Stimulated activated CD8-positive, alpha-beta memory T cell treated with anti-CD3 and anti-CD28 coated beads, Interleukin-7, amount 100 ng/mL, for 24 hours (primary cell): ENCODE measurements at places on chromosomes 4 and X.

- no peak for DNase-seq
Observed at GRCh38 chr4:173765751-173766150, 235.7 kb upstream of the HAND2 start.

GRCh38 chr4:88802138-88802537 lies 104.5 kb upstream of the NAP1L5 start:
- DNase-seq = no peak

GRCh38 chr4:185839194-185839712 lies 27.3 kb upstream of the SORBS2 start:
- DNase-seq = no peak

DNA sequence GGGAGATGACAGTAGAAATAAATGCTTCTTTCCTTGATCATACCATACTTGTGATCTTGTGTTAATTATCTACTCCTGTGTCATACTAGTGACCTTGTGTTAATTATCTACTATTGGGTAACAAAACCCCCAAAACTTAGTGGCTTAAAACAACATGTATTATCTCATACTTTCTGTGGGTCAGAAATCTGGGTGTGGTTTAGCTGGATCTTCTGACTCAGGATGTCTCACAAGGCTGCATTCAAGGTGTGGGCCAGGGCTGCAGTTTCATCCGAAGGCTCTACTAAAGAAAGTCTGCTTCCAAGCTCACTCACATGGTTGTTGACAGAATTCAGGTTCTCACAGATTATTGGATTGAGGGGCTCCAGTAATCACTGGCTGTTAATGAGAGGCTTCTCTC lies 70.3 kb upstream of the NDP start:
- DNase-seq = no peak

DNA sequence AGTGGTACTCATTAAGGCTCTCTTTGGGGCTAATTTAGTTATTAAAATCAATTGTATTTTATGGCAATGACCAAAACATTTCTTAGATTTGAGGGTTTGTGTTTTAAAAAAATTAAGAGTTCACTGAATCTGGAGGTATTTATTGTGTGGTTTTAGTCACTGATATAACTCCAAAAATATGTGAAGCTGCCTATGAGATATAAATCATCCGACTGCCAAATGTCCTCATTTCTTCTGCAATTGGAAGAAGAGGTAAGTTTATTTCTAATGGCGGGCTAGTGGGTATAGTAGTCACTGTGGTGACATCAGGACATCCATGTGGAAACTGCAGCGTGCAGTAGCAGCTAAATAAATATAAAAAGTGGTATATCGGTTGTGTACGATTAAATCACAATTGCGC lies 205.5 kb downstream of the MID1 start:
- DNase-seq = no peak

GRCh38 chr4:36386691-36387090 lies 105.3 kb downstream of the DTHD1 start:
- DNase-seq = no peak

DNA sequence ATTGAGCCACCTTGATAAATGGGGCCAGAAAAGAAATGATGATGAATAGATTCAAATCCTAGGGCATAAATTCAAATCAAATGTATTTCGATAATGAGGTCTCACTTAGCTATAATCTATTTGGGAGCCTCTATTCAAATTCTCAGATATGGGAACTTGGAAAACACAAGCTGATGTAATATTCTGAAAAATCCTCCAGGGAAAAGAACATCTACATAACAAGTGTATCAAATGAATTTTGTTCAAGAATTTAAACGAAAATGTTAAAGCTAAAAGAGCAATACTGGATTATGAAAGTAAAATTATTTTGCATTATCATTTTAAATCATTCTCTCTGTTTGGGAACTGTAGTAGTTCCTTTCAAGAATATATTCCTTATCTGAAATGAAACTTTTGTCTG lies 38.9 kb upstream of the RAP1GDS1 start:
- no peak for DNase-seq

DNA sequence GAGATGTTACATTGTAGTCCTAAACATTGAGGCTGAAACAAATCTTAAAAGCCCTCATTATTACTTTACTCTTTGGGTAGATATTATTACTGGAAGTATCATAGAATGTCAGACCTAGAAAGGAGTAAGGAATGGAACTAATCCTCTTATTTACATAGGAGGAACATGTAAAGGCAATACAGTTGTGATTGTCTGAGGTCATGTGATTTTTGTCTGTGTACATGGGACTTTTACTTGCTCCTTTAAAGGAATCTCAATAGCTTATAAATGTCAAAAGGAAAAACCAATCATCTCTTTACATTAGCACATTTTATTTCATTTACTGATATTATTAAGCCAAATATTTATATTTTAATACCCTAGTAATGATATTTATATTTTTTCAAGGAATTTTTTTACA lies 568.2 kb downstream of the CCSER1 start:
- DNase-seq = no peak

DNA sequence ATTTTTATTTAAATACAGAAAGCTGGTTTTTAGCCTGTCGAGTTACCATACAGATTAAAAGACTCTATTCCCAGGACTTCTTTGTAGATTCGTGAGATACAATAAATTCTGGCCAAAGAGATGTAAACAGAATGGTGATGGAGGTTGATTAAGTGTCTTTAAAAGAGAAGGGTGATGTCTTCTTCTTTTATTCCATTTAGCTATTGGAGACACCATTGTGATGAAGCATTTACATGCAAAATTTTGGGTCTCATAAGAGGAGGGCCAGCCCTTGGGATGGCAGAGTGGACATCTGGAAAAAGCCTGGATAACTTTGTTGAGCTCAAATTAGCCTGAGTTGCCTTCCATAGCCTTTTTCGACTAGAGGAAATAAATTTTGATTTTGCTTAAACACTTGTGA lies 21.6 kb upstream of the PCDH10 start:
- no peak for DNase-seq

DNA sequence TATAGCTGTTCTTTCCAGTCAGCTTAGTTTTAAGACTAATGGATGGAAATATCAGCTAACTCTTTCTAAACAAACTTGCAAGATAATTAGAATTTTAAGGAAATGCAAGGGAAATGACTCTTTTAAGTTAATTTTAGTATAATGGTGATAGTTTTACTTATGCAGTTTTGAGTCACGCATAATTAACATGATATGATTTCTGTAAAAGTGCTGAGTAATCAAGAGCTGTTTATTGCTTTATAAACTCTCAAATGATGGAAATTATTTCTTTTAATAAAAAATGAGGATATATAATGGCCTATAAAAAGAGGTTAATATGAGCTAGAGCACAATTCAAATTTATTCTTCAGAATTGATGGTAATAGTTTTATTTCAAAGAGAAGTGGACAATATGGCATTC lies 385.9 kb downstream of the GLUD2 start:
- no peak for DNase-seq

DNA sequence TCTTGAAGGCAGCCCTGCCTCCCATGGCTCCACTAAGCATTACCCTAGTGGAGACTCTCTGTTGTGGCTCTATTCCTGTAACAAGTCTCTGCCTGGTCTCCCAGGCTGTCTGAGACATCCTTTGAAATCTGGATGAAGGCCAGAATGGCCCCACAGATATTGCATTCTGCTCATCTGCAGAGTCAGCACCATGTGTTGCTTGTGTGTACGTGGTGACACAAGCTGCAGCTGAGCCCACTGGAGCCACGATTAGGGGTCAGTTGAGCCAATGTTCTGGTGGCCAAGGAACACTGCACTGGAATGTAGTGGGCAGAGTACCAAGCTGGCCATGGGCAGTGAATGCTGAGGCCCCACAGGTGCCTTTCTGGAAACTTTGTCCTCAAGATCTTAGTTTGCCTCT lies 29.2 kb downstream of the GRID2 start:
- no peak for DNase-seq

GRCh38 chrX:71304561-71304960 lies 3.0 kb downstream of the ITGB1BP2 start:
- no peak for DNase-seq

DNA sequence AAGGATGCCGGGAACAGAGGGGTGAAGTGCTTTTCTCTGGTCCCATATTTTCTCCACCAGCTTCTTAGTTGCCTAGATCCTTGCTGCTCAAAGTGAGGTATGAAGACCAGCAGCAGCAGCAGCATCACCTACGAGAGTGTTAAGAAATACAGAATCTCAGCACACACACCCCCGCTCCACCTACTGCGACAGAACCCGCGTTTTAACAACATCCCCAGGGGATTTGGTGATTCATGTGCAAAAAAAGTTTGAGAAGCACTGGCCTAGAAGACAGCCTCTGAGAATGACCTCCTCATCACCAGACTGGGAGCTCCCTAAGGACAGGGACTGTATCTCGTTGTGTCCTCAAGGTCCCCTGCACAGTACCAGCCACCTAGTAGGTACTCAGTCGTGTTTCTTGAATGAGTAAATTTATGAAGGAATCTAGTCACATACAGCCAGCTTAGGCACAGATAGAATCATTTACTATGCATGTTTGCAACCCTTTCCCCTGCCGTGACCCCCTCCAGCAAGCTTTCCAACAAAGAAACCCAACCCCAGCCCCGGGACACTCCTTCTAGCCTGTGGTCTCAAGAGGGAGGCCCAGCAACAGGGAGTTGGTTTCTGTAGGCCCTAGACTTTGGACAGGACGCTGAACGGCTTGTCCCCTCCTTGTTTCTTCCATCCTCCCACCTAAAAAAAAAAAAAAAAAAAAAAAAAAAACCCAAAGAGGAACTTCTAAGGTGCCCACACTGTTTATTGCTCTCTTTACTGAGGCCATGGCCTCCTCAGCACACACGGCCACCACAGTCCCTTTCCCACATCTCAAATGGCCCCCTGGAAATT lies 21.5 kb downstream of the RTL5 start:
- no peak for DNase-seq

DNA sequence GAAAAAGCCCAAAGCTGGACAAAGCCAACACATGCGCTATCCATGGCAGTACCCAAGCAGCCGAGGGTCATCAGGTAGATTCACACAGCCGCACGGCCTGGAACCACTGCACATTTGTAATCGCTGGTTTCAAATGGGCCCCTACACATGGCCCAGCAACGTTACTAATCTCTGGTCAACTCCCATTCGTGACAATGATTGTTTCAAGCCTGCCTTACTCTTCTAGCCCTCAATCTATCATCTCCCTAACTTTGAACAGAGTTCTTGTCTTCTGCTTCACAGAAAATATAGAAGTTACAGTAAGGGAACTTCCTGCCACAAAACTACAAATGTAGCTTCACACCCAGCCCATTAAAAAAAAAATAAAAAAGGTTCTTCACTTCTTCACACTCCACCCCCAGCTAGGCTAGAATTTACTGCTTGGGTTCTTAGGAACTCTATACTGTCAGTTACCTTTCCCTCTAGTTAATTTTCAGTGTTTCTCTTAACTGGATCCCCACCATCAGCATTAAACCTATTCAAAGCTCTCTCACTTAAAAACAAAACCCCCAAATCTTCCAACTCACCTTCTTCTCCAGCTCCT lies 24.2 kb downstream of the CASP3 start:
- DNase-seq = no peak

DNA sequence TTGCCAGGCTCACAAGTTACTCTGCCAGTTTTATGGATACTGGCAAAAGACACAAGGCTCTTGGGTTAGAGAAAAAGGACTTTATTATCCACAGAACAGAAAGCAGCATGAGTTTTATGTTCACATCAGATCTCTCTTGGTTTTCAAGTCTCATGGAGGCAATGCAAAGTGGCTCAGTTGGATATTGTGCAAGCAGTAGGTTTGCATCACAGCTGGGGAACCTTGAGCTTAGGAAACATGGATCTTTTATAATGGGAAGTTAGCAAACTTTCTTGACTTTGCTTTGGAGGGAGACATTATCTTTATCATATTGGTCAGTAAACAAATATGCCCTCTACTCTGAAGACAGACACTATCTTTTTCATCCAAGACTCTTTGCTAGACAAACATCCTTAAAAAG lies 109.2 kb upstream of the GRPR start:
- no peak for DNase-seq

DNA sequence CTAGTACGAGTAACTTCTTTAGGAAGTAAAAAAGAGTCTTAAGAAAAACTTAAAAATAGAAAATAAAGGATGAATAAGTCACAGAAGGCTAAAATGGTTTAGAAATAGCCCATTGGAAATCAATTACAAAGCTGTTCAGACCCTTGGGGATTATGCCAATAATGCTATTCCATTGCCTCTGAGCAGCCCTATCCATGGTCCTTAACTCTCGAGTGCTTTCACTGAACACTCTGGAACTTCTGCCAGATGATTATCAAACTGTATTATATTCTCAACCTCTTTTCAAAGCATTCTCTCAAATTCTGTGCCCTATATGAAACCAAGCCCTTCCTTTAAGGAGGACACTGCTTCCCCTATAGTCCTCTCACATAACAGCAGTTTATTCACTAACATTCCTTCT lies 17.0 kb downstream of the SLC9B1 start:
- no peak for DNase-seq

GRCh38 chr4:87799301-87800113 lies at the start of gene IBSP:
TSS of gene IBSP (plus strand) at chr4:87799554. CDS start at chr4:87802362, 2,808 bp downstream.
- DNase-seq = no peak

- no peak for DNase-seq
Observed at GRCh38 chrX:39755143-39756032, 342.4 kb downstream of the BCOR start.

GRCh38 chrX:24395775-24396174 lies 35.3 kb downstream of the SUPT20HL1 start:
- no peak for DNase-seq

- no peak for DNase-seq
Observed at GRCh38 chrX:21770631-21771321, 12.9 kb upstream of the SMPX start.

DNA sequence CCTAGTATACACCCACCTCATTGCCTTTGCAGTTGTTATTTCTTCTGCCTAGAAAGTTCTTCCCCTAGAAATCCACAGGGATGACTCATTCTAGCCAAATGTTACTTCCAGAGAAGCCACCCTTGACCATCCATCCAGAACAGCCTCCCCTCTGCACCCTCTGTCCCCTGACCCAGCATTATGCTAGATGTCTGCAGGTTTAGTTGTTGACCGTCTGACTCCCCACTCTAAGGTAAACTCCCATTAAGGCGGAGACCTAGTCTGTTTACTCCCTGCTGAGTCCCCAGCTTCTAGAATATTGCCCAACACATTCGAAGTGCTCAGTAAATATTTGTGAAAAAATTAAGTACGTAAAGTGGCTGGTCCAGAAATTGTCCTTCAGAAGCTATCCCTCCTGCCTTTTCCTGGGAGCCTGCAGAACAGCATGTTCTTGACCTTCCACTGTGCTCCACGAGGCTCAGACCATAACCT lies 11.0 kb downstream of the SRD5A3 start:
- no peak for DNase-seq

GRCh38 chrX:2934715-2935710 lies 5.9 kb upstream of the ARSD start:
- no peak for DNase-seq

- DNase-seq = no peak
Observed at GRCh38 chrX:69196666-69197065, 31.4 kb upstream of the PJA1 start.

DNA sequence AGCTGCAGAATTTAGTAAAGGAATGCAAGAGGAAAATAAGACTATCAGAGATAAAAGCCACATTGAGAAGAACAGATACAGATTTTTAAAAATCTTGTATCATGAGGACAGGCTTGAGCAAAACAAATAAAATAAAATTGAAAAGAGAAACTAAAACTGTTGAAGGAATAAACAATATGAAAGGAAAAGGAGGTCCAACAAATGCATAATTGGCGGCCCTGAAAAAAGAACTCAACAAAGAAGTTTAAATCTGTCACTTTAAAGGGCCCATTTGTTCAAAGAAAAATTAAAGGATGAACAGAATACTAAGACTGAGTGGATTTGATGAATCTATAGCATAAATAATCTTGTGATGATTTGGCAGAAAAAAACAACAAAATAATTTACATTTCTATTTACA lies 36.5 kb downstream of the TMPRSS11B start:
- no peak for DNase-seq

GRCh38 chr4:111628437-111628836 lies 516.8 kb upstream of the FAM241A start:
- DNase-seq = no peak
